ENCODE measurements at places on chromosomes 7 and 10. TPM values are rescaled to one million over a fixed set of nuclear protein-coding genes. Genes with fewer than 3 reads are reported as not detected.

DNA sequence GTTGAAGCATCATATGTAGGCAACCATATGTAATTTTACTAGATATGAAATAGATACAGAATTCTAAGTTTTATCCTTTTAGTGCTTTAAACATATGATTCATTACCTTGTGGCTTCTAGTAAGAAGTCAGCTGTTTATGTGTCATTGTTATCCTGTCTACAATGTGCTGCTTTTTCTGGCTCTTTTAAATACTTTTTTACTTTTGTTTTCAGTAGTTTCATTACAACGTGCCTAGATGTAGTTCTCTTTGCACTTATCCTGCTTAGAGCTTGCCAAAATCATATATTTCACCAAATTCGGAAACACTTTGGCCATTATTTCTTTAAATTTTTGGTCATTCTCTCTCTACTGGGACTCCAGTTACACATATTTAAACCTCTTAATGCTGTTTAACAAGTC, 26.4 kb downstream of the YAE1 start:
- no peak for DNase-seq

- DNase-seq = no peak
Observed at GRCh38 chr10:11403116-11403515, 208.3 kb downstream of the USP6NL start.

- no peak for DNase-seq
Observed at GRCh38 chr10:29412485-29412884, 123.6 kb downstream of the LYZL1 start.

- no peak for DNase-seq
Observed at GRCh38 chr7:101804967-101805366, 12.5 kb upstream of the CUX1 start.

- DNase-seq = no peak
Observed at GRCh38 chr7:51577390-51577789, 260.8 kb upstream of the COBL start.

- DNase-seq = no peak
Observed at GRCh38 chr7:51764976-51765375, 448.4 kb upstream of the COBL start.

GRCh38 chr10:131857156-131858117, 43.4 kb upstream of the PPP2R2D start:
- no peak for DNase-seq

DNA sequence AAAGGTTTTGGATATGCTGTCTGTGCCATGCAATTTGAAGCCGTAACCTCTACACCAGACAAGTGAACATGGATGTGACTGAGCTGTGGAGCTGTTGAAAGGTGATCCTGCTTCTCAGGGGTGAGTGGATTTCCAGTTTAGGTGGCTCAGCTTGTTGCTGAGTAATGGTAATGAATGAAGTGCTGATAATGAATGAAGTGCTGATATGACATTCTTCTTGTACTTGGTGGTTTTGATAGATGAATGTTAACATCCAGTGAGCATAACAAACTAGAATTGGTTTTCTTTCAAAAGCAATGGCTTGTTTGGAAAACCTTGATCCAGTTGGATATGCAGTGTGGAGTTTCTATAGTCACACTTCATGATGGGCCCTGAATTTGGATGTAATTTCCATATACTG, 89.7 kb upstream of the FZD8 start:
- DNase-seq = no peak

GRCh38 chr10:113095419-113096127, 145.5 kb downstream of the TCF7L2 start:
- no peak for DNase-seq

- no peak for DNase-seq
Observed at GRCh38 chr10:131955591-131956340, 26.0 kb downstream of the BNIP3 start.

GRCh38 chr10:69663369-69663947, 33.4 kb downstream of the FAM241B start:
- DNase-seq = no peak

GRCh38 chr10:76721891-76722505, 915.6 kb downstream of the KCNMA1 start:
- no peak for DNase-seq

DNA sequence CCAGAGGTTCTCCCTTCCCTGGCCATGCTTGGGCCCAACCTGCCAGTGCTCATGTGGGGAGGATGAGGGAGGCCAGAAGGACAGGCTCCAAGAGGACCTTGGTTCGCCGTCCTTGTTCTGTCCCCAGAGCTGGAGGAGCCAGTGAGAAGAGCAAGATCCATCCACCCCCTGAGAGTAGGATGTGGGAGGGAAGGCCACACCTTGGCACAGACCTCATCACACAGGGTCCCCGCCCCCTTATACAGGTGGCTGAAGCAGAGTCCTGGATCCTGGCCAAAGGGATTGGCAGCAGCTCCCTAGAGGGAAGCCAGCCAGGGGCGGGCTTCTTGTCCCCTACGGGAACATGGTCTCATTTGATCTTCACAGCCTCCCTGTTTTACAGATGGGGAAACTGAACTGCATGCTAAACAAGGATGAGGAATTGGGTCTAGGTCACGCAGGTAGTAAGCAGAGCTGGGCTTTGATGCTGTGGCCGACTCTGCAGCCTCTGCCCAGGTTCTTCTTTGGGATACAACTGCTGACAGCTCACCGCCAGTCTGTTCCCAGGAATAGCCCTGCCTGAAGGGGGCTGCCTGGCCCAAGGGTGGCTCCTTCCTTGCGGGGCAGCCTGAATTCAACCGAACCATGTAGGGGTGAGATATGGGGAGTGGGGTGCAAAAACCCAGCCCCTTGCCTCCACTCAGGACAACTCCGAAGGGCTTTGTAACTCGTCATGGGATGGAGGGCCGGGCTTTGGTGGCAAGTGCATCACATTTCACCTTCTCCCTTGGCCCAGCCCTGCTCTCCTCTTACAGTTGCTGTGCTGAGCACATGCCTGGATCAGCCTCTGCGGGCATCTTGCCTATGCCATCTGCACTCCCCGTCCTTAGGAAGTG, 62.2 kb upstream of the KDM7A start:
- no peak for DNase-seq

- DNase-seq = peak; percentile 72
Observed at GRCh38 chr7:90574146-90574819, 21.8 kb upstream of the CDK14 start.

- no peak for DNase-seq
Observed at GRCh38 chr10:36781570-36781969, 343.8 kb upstream of the ANKRD30A start.

DNA sequence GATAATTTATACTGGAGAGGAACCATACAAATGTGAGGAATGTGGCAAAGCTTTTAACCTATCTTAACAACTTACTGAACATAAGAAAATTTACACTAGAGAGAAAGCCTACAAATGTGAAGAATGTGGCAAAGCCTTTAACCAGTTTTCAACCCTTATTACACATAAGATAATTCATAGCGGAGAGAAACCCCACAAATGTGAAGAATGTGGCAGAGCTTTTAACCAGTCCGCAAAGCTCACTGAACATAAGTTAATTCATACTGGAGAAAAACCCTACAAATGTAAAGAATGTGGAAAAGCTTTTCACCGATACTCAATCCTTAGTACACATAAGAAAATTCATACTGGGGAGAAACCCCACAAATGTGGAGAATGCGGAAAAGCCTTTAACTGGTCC, 37.9 kb downstream of the ZNF138 start:
- DNase-seq = no peak

DNA sequence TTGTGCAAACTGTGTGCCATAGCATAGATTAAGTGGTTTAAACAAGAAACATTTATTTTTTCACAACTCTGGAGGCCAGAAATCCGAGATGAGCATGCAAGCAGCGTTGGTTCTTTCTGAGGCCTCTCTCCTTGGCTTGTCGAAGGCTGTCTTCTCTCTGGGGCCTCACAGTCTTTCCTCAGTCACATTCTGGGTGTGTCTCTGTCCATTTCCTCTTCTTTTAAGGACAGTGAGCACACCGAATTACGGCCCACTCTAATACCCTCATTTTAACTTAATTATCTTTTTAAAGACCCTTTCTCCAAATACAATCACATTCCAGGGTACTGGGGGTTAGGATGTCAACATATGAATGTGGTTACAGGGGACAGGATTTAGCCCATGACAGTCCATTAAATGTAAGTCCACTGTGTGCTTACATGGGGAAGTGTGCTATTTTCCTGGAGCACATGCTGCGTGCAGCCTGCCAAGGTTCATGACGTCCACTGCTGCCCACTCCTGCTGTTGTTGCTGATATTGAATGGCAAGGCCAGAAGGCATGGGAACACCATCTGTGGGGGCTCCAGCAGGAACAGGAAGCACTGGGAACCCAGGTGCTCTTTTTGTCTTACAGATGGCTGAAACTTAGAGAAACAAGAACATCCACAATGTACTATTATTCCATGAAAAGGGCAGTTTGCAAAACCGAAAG, 365.5 kb downstream of the GALNT17 start:
- DNase-seq = peak; percentile 63

DNA sequence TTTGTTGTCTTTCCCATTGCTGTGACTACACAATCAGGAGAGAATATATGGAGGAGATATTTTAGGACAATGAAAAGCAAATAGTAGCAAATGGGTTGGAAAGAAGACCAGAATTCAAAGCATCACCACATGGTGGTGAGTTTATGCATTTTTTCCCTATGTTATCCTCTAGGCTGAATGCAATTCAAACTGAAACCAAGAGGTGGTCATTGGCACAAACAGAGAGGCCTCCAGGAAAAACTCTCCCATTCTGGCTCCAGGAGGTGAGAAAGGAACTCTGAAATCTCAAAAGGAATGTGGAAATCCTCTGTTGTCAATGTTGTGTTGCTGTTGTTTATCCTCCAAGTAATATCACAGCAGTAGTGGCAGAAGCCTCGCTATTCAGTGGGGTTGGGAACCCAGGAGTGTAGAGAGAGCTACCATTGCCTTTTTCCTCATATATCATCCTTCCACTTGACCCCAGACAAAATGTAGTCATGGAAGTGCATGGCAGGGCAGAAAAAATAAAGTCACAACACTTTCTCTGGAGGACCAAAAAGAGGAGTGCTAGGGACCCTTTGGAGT, 819.1 kb downstream of the GRID1 start:
- no peak for DNase-seq

- no peak for DNase-seq
Observed at GRCh38 chr7:33185786-33186185, 56.4 kb downstream of the BBS9 start.

GRCh38 chr10:119667562-119668328, 16.6 kb downstream of the BAG3 start:
- peak; percentile 88 for DNase-seq

- no peak for DNase-seq
Observed at GRCh38 chr10:121526801-121527221, 71.4 kb downstream of the FGFR2 start.

Gene TAX1BP1
- 158 TPM for total RNA-seq

Gene MRLN
- not detected for total RNA-seq

Gene RAMP3
- total RNA-seq = 31.2 TPM

Gene WEE2
- total RNA-seq = not detected

Gene PLEKHS1
- not detected for total RNA-seq

Gene OR9A2
- 0.22 TPM for total RNA-seq

Gene OLAH
- total RNA-seq = 0.27 TPM

Gene HKDC1
- not detected for total RNA-seq

Gene GRID1
- 1.1 TPM for total RNA-seq
